ENCODE measurements at places on chromosomes 16 and 17. TPM values are rescaled to one million over a fixed set of nuclear protein-coding genes. Genes with fewer than 3 reads are reported as not detected.

The KRT20 gene
- not detected for total RNA-seq

The AGRP gene
- not detected for total RNA-seq

- H3K4me3 ChIP-seq: no peak overlapping the region
- H3K36me3 ChIP-seq: no peaks in the 10 kb centered on the region
- no peak for DNase-seq
- H3K27ac ChIP-seq: no peak overlapping the region
These were observed 166.5 kb upstream of the ANKFN1 start for GRCh38 chr17:55986817-55987216.

GRCh38 chr17:55549140-55549539 lies 37.9 kb upstream of the SMIM36 start:
- H3K4me1 ChIP-seq: no peaks in the 10 kb centered on the region
- H3K27ac ChIP-seq: no peak overlapping the region
- peaks cover 22% of the 10 kb centered on the region for H3K27me3 ChIP-seq
- DNase-seq: no peak
- H3K4me3 ChIP-seq: no peak overlapping the region

- H3K27me3 ChIP-seq: no peaks in the 10 kb centered on the region
- peak overlapping the region; percentile 81 for H3K4me3 ChIP-seq
- peak overlapping the region; percentile 91 for H3K27ac ChIP-seq
These were observed 10.6 kb downstream of the CALCOCO2 start for GRCh38 chr17:48841395-48841831.

DNA sequence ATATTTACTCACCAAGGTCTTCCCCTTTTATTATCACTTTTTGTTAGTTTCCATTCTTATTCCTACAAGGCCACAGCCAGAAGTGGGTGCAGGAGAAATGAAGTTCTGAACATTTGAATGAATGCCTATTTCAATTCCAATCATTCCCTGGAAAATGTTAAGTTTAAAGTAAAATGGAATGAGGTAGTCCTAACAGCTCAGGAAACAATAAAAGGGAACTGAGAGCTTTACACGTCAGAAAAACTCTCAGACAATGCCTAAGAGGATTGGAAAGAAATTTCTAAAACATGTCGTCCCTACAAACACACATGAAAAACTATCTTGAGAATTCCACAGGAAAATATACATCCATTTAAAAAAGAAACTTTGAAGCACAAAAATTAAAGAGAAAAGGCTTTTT lies 238.8 kb downstream of the STX8 start:
- no peaks in the 10 kb centered on the region for H3K4me1 ChIP-seq
- H3K4me3 ChIP-seq: no peak overlapping the region
- DNase-seq: no peak
- H3K36me3 ChIP-seq: peaks cover 10% of the 10 kb centered on the region
- H3K27ac ChIP-seq: no peak overlapping the region
- H3K27me3 ChIP-seq: no peaks in the 10 kb centered on the region

DNA sequence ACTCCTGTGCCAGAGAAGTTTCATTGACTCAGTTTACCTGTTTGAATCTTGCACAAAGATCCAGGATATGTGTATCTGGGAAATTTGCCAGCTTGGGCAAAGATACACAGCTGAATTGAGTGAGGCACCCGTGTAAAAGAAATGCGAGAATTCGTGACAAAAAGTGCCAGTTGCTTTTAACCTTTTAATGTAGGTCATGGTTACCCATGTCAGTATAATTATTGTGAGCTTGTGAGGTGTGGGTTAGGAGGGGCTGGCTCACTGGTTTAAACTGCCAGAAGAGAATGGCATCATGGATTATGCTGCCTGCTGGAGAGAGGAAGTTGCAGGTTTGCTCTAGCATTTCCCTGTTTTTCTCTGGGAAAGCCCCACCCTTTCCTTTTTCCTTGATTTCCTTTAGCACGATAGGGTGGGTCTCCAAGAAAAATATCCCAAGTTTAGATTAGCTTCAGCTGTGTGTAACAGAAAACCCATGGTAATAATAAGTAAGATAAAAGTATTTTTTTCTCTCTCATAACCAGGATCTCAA lies 24.8 kb upstream of the NDRG4 start:
- no peaks in the 10 kb centered on the region for H3K36me3 ChIP-seq
- no peak overlapping the region for H3K4me3 ChIP-seq
- H3K27ac ChIP-seq: no peak overlapping the region
- no peak for DNase-seq
- H3K27me3 ChIP-seq: peaks cover 10% of the 10 kb centered on the region

- peaks cover 35% of the 10 kb centered on the region for H3K4me1 ChIP-seq
- peak overlapping the region; percentile 42 for H3K4me3 ChIP-seq
- H3K36me3 ChIP-seq: peaks cover 17% of the 10 kb centered on the region
These were observed 37.1 kb downstream of the YWHAE start for GRCh38 chr17:1362964-1363363.

DNA sequence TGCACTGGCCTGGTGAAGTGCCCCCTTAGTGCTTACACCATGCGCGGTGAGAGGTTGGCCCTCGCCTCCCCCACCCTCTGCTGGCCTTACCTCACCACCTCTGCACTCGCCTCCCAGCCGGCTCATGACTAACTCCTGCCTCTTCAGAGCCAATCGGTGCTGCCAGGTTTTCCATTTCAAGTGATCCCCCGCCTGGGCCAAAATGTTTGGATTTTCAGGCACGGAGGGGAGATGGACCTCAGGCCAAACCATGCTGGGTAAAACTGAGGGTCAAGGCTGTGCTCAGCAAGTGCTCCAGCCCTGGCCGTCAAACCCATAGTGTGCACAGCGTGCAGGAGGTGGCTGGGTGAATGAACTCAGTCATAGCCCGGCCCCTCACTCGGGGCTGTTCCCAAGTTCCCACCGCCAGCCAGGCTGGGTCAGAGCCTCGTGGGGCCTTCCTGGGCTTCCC lies 175.4 kb downstream of the SEC14L1 start:
- H3K4me1 ChIP-seq: peaks cover 19% of the 10 kb centered on the region
- H3K27me3 ChIP-seq: no peaks in the 10 kb centered on the region
- no peak for DNase-seq
- no peak overlapping the region for H3K27ac ChIP-seq
- H3K4me3 ChIP-seq: no peak overlapping the region

- no peak overlapping the region for H3K27ac ChIP-seq
- DNase-seq: no peak
- peaks cover 3% of the 10 kb centered on the region for H3K4me1 ChIP-seq
- no peaks in the 10 kb centered on the region for H3K36me3 ChIP-seq
These were observed 20.1 kb downstream of the NKD1 start for GRCh38 chr16:50568187-50568815.

DNA sequence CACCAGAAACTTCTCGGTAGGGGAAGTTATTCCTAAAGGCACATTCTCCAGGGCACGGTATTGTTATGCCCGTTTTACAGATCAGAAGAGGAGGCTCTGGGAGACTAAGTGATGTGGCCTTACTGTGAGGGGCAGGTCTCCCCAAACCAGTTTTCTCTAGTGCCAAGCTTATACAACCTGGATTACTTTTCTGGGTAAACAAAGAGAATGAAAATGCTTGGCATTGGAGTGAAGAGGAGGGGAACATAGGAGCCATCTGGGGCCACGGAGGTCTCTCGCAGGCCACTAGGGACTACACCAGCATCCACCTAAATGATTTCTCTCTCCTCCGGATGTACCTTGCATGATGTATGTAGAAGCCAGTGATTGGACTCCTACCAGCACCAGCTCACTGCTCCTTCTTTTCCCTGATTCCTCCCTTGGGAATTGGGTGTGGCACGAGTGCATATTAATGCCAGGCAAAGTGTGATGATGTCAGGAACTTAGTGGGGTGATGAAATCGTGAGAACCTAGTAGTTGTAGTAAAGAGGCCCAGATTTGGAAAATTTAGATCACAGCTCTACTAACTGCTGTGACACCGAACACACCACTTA lies 674 bp downstream of the TOM1L1 start:
- peaks cover 3% of the 10 kb centered on the region for H3K4me1 ChIP-seq
- no peak for DNase-seq
- no peaks in the 10 kb centered on the region for H3K36me3 ChIP-seq
- peak overlapping the region; percentile 64 for H3K4me3 ChIP-seq
- H3K27ac ChIP-seq: no peak overlapping the region

GRCh38 chr17:29588562-29589411 lies 661 bp downstream of the GIT1 start:
- H3K4me3 ChIP-seq: peak overlapping the region; percentile 97
- no peaks in the 10 kb centered on the region for H3K27me3 ChIP-seq
- peak overlapping the region; percentile 51 for H3K27ac ChIP-seq

DNA sequence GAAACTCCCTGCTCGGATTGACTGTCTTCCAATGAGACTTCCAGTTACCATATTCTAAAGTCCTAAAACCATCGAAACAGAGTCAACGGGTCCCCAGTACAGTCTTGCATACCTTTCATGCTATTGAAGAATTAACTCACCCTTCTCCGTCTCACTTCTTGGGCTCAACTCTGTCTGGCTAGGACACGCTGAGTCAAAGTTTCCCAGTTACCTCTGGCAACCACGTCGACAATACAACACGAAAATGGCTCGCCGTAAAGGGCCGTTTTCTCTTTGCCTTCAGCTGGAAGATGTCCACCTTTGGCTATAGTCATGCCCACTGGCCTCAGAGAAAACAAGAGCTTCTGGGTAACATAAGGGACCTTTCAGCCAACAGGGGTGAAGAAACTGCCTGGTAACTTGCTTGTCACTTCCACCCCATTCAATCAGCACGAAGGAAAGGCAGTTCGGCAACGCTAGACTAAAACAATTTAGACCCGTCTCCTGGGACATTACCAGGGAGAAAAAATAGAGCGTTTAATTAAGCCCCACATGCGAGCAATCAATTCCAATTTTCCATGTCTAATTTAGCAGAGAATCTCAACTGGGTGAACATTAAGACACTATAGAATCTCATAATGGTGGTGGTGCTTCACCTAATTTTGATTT lies 21.5 kb downstream of the KCNG4 start:
- no peak overlapping the region for H3K4me3 ChIP-seq
- no peaks in the 10 kb centered on the region for H3K4me1 ChIP-seq
- H3K27me3 ChIP-seq: peaks cover 3% of the 10 kb centered on the region
- H3K36me3 ChIP-seq: no peaks in the 10 kb centered on the region
- H3K27ac ChIP-seq: no peak overlapping the region

GRCh38 chr17:40825599-40825998 lies 3.2 kb upstream of the KRT10 start:
- peaks cover 20% of the 10 kb centered on the region for H3K4me1 ChIP-seq
- H3K27ac ChIP-seq: no peak overlapping the region
- no peak overlapping the region for H3K4me3 ChIP-seq
- no peak for DNase-seq
- H3K36me3 ChIP-seq: peaks cover 16% of the 10 kb centered on the region

Data from activated naive CD8-positive, alpha-beta T cell treated with anti-CD3 and anti-CD28 coated beads, Interleukin-2, amount 10 ng/mL, durations not matched to agents 7 days and 5 days (primary cell).